ENCODE measurements at places on chromosomes 4 and X. TPM values are rescaled to one million over a fixed set of nuclear protein-coding genes. Genes with fewer than 3 reads are reported as not detected.
A peak's percentile ranks its signal among the peaks of the same experiment; 100 is the strongest.

The VSIG1 gene
- total RNA-seq = not detected

The CSAG2 gene
- total RNA-seq = not detected

The AMER1 gene
- total RNA-seq = 5.0 TPM

The PRICKLE3 gene
- total RNA-seq = 43.8 TPM

The NFKB1 gene
- 14.5 TPM for total RNA-seq

The INTS12 gene
- 26.7 TPM for total RNA-seq

DNA sequence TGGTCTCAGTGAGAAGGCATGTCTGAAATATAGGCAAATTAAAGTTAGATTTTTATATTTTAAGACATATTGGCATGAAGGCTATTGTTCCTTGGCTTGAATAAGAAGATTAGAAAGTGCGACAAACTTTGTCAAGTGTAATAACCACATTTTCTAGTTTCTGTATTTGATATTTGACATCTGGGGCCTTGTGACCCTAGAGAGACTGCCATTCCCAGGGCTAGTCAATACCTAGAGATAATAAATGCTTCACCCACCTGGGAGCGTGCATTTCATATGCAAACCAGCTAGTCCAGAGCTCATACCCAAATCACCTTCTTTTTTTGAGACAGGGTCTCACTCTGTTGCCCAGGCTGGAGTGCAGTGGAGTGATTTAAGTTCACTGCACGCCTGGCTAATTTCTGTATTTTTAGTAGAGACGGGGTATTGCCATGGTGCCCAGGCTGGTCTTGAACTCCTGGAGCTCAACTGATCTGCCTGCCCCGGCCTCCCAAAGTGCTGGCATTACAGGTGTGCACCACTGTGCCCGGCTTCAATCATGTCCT lies 62.6 kb downstream of the COQ2 start:
- no peaks in the 10 kb centered on the region for H3K36me3 ChIP-seq
- no peak overlapping the region for H3K27ac ChIP-seq
- no peak for DNase-seq
- peaks cover 2% of the 10 kb centered on the region for H3K27me3 ChIP-seq
- H3K4me3 ChIP-seq = no peak overlapping the region

GRCh38 chrX:48540028-48540375 lies 488 bp downstream of the TBC1D25 start:
- H3K36me3 ChIP-seq = peaks cover 21% of the 10 kb centered on the region
- peak; percentile 73 for DNase-seq
- H3K27ac ChIP-seq = peak overlapping the region; percentile 94
- no peaks in the 10 kb centered on the region for H3K27me3 ChIP-seq
- peaks cover 19% of the 10 kb centered on the region for H3K4me1 ChIP-seq
- peak overlapping the region; percentile 66 for H3K4me3 ChIP-seq

GRCh38 chr4:38861791-38862190 lies 5.2 kb upstream of the TLR6 start:
- H3K27ac ChIP-seq = no peak overlapping the region
- peaks cover 24% of the 10 kb centered on the region for H3K4me1 ChIP-seq
- H3K36me3 ChIP-seq = no peaks in the 10 kb centered on the region
- H3K4me3 ChIP-seq = no peak overlapping the region
- DNase-seq = no peak

DNA sequence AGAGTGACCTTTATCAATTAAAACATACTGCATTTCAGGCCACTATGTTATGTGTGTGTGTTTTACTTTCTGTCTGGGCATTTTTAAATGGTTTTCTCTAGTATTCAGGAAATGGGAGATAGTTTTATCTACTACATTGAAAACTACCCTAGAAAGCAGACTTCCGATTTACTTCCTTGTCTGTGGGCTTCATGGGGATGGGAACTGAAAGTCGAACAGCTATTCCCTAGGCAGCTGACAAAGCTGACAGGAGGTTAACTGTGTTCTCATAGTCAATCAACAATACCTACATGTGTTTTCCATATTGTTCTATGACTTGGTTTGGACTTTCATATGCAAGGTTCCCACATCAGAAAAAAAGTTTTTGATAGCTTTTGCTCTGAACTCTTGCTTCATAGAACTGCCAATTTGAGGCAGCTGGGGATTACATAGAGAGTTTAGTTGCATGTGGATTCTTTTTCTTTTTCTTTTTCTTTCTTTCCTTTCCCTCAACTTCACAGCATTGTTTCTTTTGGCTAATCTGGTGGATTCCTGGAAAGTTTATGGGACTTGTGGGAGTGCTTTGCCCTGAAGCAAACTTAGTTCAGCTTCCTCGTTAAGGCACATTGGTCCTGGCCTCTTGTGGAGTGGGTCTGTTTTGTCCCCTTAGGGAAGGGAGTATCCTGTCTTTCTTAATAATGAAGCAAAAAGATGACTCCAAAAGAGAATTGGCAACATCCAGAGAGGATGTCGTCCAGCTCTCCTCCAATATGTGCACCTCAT lies 327.1 kb upstream of the GIMD1 start:
- H3K4me3 ChIP-seq = no peak overlapping the region
- no peak for DNase-seq
- H3K27me3 ChIP-seq = no peaks in the 10 kb centered on the region
- no peaks in the 10 kb centered on the region for H3K36me3 ChIP-seq
- no peak overlapping the region for H3K27ac ChIP-seq

DNA sequence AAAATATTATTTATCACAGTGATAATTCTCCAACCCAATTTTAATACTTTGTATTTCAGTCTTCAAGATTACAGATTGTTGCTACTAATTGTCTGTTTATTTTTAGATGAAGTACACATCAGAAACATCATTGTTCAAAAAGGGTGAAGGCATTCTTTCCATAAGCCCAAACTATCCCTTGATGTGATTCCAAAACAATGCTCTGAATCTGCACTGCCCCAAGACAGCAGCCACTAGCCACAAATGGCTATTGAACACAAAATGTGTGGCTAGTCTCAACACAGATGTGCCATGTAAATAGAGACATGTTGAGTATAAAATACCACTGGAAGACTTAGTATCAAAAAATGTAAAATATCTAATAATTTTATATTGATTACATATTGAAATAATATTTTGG lies 150.7 kb upstream of the MAB21L2 start:
- H3K4me1 ChIP-seq = no peaks in the 10 kb centered on the region
- H3K4me3 ChIP-seq = no peak overlapping the region
- no peak overlapping the region for H3K27ac ChIP-seq
- H3K36me3 ChIP-seq = peaks cover 3% of the 10 kb centered on the region
- DNase-seq = no peak

DNA sequence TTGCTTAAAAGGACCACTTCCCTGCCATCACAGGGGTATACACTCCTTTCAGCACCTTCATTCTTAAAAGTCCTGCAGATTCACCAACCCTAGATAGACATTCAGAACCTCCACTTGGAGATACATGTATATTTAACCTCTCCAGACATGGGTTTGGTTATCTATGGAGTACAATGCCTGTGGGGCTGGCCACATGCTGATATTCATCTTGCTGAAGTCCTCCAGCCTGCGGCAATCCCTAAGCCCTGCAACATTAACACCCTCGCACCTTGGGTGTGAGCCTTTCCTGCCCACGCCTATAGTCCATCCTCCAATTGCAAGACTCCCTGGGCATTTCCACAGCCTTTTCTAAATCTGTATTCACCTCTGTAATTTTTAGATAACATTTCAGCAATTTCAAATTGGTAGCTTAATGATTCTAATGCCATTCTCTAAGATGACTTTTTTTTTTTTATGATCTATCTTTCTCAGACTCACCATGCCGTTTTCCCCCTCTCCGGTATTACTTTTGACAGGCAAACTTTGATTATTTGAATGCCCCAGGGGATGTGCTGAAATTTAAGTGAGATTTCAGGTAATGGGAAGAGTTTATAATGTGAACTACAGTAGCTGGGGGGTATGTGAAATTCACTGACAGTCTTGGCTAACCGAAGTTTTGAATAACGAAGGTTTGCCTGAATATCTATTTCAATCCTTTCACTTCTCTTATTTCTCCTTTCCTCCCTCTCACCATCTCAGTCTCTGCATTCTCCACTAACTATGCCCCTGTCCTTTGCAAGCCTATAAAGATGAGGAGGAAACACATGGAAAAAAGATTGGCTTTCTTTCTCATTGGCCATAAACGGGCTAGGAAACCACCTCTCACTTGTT lies 24.1 kb downstream of the CCDC149 start:
- no peaks in the 10 kb centered on the region for H3K36me3 ChIP-seq
- no peak overlapping the region for H3K4me3 ChIP-seq
- DNase-seq = peak; percentile 16
- no peak overlapping the region for H3K27ac ChIP-seq

DNA sequence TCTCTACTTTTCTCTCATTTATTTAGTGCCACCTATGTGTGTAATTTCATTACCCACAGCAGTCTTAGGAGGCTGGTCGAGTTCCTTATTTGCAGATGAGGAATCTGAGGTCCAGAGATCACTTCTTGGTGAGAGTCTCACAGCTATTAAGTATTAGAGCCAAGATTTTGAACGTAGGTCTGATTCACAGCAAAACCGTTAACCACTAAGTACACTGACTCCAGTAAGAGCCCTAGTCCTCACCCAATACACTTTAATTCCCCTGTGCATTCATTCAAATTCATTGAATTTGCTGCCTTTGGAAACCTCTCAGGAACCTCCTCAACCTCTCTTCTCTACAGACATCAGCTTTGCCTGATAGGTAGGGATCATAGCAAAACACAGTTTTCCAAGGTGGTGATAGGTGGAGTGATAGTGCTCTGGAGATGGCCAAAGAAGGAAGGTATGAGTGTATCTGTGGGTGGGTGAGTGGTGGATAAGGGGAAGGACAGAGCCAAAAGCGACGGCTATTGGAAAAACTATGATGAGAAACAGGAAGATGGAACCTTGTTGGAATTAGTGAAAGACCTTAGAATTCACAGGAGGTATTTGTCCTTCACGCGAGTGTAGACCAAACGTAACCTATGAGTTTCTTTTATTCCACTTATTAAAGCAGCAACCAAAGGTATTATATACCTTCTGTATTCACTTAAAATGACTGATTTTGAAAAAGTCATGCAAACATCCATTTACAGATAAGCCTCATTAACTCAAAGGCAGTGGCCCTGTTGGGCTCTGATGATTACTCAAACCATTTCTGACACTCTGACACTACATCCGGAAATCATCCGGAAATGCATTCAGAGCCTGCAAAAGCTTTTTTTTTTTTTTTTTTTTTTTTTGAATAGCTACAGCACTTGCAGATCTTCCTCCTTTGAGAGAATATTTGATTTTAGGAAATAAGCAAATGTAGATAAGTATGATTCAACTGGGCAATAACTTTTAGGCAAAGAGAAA lies 6.3 kb downstream of the FMR1 start:
- peaks cover 8% of the 10 kb centered on the region for H3K36me3 ChIP-seq
- no peak overlapping the region for H3K4me3 ChIP-seq
- no peak overlapping the region for H3K27ac ChIP-seq
- no peaks in the 10 kb centered on the region for H3K27me3 ChIP-seq

GRCh38 chr4:2246384-2247127 lies 4.6 kb upstream of the HAUS3 start:
- no peaks in the 10 kb centered on the region for H3K36me3 ChIP-seq
- H3K4me3 ChIP-seq = no peak overlapping the region
- H3K4me1 ChIP-seq = peaks cover 5% of the 10 kb centered on the region
- H3K27me3 ChIP-seq = no peaks in the 10 kb centered on the region

DNA sequence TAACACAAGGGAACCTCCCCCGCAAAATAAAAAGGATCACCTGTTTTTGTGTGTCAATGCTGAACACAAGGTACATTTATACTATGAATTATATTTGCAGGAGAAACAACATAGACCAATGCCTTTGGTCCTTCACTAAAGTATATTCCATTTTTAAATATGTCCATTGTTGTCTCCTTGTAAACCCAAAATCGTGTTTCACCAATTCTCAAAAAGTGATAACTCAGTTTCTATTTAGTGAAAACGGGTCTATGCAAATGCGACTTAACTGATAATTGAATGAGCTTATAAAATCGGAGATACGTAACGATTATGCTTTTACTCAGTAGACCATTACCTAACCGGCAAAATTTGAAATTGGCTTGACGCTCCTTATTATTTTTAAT lies 2.1 kb downstream of the BRWD3 start:
- H3K27ac ChIP-seq = peak overlapping the region; percentile 55
- H3K4me1 ChIP-seq = no peaks in the 10 kb centered on the region
- H3K4me3 ChIP-seq = peak overlapping the region; percentile 33
- no peaks in the 10 kb centered on the region for H3K27me3 ChIP-seq

Data from K562 (cell line).